ENCODE measurements at places on chromosomes 12 and 14.

- DNase-seq = no peak
Observed at GRCh38 chr14:54342806-54343205, 54.0 kb upstream of the CDKN3 start.

- DNase-seq = no peak
Observed at GRCh38 chr12:101592921-101593320, 1.9 kb upstream of the MYBPC1 start.

DNA sequence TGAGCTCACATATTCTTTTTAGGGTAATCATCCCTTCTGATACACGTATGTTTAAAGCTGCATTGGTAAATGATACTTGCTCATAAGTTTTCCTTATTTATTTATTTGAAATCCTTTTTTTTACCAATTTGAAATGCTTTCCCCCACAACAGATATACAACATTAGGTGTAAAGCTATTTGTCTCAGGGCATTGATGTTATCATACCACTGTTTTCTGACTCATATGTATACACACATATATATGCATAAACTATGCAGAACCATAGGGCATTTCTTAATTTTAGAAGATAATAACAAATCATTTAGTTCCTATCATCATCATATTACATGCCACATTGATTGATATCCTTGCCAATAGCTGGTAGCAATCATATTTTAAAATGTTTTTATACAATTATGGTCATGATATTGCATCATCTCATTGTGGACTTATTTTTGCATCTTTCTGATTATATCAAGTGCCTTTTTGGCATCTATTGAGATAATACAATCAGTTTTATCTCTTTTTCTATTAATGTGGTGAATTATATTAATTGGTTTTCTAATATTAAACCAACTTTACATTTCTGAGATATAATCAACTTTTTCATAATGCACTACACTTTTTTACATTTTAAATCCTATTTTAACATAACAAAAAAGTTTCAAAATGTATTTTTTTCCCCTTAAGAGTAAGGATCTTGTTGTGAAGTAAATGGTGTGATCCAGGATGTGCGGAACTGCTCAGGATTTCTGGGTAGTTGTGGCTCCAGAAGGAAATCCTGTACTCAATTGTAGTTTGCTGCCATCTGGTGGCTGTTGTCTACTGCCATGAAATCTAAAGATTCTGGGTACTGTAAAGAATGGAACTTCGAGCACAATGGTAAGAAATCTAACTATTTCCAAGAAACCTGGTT, 16.7 kb downstream of the OR9K2 start:
- peak; percentile 58 for DNase-seq

- no peak for DNase-seq
Observed at GRCh38 chr14:75793806-75794205, 132.8 kb downstream of the TTLL5 start.

DNA sequence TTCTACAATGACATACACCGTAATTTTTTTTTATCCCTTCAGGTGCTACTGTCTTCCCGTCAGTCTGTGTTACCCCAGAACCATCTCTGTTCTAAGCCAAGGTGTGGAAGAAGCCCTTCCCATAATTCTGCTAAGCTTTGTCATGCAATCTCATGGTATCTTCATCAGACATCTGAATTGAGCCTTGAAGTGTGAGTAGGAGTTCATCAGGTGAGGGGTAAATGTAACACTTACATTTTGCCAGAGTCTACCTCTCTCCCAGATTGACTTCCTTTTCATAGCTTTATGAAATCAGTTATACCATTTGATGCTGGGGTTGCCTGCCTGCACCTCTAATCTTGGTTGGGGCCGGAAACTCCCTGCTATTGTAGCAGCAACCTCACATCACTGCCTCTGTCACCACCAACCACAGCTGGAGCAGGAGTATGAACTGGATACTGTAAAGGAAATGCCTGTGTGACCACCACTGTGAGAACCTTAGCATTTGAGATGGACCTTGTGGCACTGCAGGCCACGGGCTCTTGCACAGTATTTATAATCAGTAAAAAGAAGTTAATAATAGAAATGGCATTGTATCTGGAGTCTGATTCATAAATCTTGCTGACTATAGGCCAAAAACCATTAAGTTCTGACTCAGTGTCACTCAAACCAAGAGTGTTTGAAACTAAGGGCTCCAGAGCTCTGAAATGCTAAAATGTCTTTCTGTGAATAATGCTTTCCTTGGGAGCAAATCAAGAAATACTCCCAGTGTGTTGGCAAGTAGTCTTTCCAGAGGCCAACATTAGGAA, 58.7 kb upstream of the STK38L start:
- DNase-seq = no peak

DNA sequence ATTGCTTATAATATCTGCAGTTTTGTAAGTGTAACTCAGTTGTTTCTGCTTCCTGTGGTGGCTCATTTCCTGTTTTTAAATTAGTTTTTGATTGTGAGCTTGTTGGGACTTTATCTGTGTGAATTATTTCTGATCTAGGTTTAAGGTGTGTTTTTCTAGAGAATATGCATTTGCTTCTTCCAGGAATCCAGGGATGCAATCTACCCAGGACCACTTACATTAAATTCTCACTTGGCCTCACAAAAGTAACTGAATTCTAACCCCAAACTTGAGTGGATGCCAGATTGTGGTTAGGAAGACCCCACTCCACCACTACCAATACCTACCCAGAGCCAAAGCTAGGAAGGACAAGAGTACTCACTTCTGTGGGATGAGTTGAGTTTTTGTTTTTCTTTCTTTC, 11.9 kb downstream of the STYX start:
- DNase-seq = no peak

GRCh38 chr14:73239393-73240241, 2.3 kb downstream of the PAPLN start:
- DNase-seq = no peak

GRCh38 chr14:64059454-64060198, 206.8 kb downstream of the SYNE2 start:
- DNase-seq = no peak

- peak; percentile 23 for DNase-seq
Observed at GRCh38 chr14:90903101-90903500, 86.9 kb upstream of the TTC7B start.

DNA sequence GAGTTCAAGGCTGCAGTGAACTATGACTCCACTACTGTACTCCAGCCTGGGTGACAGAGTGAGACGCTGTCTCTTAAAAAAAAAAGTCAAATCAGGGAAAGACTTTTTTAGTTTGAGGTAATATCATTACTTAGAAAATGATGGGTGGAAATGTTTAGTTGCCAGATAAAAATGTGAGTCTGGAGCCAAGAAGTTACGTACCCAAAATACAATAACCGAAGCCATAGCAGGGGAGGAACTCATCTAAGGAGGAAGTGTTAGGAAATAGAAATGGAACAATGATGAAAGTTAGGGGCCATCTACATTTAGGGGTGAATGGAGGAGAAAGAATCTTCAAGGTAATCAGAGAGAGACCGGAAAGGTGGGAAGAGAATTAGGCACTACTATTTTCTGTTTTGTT, 98.8 kb downstream of the DACT1 start:
- no peak for DNase-seq

DNA sequence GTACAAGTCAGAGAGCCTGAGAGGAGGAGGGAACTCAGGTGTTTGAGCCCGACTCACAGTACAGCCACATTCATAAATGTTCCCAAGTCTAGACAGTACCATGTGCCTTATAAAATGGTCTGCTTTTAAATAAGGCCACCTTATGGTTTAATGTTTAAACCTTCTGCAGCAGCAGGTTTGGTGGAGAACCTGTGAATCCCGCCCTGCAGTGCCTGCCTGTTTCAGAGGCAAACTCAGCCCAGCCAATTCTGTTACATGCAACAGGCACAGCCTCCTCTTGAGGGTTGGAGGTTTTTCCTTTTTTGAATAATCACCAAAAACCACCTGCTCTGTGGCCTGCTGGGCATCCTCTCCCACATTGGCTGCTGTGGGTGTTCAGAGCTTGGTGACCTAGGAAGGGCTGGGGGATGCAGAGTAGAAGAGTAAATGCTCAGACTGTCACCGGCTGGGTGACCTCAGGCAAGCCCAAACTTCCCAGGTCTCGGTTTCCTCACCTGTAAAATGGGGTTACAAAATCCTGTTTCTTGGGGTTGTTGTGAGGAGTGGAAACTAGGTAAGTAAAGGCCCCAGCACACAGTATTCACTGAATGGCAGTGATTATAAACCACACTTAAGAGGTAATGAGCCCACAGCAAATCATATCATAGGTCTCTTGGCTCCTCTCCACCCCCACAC, 28.0 kb downstream of the NUAK1 start:
- no peak for DNase-seq

GRCh38 chr12:52147367-52147963, 44.3 kb downstream of the KRT80 start:
- no peak for DNase-seq

DNA sequence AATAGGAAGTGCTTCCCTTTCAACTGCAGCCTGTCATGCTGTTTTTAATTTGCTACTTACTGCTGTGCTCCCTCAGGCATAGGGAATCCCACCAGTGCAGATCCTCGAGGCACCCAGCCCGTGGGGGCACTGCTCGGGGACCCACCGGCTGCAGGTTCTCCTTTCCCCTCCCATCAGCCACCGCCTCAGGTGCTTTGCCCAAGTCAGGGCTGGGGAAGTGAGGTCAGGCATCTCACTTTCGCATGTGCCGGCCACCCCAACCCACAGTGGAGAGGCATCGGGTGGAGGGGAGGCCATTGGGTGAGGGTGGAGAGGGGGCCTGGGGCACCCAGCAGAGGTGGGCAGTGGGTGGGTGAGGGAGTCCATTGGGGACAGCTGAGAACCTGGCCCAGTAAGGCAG, 41.9 kb upstream of the MAX start:
- no peak for DNase-seq

GRCh38 chr14:89215531-89215930, 201.5 kb downstream of the FOXN3 start:
- DNase-seq = no peak

DNA sequence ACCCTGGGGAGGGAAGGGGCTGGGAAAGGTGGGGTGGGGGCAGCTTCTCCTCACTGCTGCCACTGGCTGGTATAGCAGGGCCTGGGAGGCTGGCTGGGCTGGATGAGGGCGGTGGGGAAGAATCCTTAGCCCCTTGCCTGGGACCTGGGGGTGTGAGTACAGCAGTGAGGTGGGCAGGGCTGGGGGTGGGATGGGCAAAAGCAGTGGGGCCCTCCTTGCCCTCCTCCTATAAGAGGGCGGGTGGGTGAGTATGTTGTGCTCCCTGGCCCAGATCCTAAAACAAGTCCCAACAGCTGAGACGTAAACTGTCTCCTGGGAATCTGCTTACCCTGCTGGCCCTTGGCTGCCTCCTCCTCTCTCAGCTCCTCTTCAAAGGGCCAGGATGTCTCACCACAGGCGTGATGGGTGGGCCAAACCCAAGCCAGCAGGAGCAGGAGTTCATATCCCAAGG, 2.2 kb downstream of the NCKAP5L start:
- DNase-seq = no peak

DNA sequence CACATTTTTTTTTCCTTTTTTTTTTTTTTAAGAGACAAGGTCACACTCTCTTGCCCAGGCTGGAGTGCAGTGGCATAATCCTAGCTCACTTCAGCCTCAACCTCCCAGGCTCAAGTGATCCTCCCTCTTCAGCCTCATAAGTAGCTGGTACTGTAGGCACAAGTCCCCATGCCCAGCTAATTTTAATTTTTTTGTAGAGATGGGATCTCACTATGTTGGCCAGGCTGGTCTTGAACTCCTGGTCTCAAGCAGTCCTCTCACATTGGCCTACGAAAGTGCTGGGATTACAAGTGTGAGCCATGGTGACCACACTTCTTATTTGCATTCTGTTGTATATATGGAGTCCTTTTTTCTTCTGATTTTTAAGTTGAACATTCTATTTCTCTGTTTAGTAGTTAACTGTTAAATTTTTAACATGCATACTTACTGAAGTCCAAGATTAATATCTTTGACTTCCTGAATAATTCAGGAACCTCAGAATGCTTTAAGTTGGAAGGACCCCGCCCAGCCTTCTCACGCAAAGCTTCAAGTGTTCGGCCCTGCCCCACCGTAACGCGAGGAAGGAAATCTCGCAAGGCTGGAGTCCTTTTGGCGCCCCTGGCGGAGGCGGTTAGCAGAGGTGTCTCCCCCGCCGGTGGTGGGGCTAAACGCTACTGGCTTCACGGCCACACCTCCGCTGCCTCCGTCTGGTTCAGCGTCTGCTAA, 21.6 kb downstream of the SPATS2 start:
- DNase-seq = no peak

DNA sequence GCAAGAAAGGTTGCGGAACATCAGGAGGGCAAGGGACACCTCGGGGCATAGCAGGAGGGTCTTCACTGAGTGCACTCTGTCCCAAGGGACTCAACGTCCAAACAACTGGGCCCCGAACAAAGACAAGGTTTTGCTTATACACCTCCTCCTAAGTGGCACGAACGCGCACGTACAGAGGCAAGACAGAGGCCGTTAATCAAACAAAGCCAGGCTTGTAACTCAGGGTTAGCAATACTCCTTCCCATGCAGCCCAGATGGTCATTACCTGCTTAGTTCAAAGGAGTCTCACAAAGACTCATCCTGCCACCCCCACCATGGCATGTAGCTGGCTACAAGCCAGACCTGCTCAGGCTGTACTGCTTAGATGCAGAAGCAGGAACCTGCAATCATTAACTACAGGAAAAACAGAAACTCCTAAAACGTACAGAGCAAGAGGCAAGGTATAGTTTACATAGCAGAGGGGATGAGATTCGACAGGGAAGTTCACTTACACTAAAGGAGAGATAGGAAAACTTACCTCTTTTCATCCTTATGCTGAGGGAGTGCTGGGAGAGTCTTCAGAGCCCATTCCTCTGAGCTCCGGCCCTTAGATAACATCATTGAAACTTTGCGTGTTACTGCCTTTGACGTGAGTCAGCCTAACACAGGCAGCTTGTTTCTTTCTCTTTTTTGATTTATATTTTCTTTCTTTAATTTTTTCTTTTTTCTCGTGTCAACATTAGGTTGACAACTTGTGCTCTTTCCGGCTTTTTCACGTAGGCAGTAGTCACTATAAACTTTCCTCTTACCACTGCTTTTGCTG, 1319.1 kb downstream of the TMEM121 start:
- peak; percentile 49 for DNase-seq

DNA sequence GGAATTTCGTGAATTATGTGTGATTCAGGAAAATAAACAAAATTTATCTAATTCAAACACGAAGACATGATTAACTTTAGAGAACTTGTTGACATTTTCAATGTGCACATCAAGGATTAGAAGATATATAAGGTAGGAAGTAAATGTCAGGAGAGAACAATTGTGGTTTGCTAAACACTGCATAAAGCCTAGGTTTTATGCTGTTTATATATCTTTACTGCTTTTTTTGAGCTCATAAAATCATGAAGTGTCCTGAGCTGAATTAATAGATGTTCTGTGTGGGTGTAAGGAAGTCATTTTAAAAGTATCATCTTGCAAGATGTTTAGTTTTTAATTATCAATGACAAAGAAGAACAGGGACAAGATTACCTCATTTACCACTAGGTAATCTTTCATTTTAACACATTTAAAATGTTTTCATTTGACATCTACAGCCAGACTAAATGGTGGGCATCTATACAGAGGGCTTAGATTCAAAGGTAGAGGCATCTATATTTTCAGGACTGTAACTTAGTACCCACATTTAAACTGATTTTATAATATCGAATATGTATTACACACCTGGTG, 382.8 kb downstream of the ADAMTS20 start:
- DNase-seq = no peak
